Left ventricle myocardium inferior (tissue), 1 donor: ENCODE measurements at places on chromosomes 1 and 21. TPM values are rescaled to one million over a fixed set of nuclear protein-coding genes. Genes with fewer than 3 reads are reported as not detected.

The DIRAS3 gene
- total RNA-seq = 32.6 TPM

DNA sequence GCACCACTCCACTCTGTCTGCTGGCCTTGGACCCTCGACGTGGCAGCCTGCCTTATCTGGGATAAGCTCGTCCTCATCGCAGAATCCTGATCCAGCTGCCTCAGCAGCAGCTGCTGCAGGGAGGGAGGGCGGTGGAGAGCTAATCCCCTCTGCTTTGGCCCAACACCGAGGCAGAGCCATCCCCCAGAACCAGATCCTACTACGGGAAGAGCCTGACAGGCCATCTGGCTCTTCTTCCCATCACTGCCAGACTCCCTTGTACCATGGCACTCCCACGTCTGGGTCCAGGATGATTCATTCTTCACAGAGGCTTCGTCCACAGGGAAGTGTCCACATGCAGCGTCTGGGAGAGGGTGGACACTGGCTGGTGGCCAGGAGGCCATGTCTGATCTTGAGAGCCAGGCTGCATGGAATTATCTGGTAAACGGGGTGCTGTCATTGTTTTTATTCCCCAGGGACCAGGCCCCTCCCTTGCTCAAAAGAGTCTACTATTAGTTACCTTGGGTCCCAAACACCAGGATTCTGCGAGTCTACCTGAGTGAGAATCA is 14.6 kb upstream of the PKP1 start:
- peaks cover 62% of the 10 kb centered on the region for H3K27me3 ChIP-seq
- no peaks in the 10 kb centered on the region for H3K36me3 ChIP-seq
- H3K4me3 ChIP-seq = no peak overlapping the region
- DNase-seq = no peak
- H3K4me1 ChIP-seq = no peaks in the 10 kb centered on the region
- no peak overlapping the region for H3K27ac ChIP-seq

- no peaks in the 10 kb centered on the region for H3K36me3 ChIP-seq
- H3K4me1 ChIP-seq = peaks cover 7% of the 10 kb centered on the region
Observed at GRCh38 chr1:175600721-175601440, 142.5 kb downstream of the TNR start.

DNA sequence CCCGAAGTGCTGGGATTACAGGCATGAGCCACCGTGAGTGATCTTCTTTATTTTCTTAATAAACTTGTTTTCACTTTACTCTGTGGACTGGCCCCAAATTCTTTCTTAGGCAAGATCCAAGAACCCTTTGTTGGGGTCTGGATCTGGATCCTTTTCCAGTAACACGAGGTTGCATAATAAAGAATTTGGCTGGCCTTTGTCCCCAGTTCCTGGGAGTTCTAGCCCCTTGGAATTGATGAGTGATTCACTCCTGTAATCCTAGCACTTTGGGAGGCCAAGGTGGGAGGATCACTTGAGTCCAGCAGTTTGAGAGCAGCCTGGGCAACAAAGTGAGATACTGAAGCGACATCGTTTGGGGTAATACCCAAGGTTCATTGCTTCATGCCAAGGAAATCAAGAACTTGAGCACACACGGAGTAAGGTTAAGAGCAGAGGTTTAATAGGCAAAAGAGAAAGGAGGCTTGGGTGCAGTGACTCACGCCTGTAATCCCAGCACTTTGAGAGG is 2.2 kb upstream of the TOMM20 start:
- H3K4me3 ChIP-seq = no peak overlapping the region
- peaks cover 40% of the 10 kb centered on the region for H3K36me3 ChIP-seq
- H3K27me3 ChIP-seq = no peaks in the 10 kb centered on the region
- H3K4me1 ChIP-seq = peaks cover 26% of the 10 kb centered on the region
- no peak for DNase-seq
- no peak overlapping the region for H3K27ac ChIP-seq

DNA sequence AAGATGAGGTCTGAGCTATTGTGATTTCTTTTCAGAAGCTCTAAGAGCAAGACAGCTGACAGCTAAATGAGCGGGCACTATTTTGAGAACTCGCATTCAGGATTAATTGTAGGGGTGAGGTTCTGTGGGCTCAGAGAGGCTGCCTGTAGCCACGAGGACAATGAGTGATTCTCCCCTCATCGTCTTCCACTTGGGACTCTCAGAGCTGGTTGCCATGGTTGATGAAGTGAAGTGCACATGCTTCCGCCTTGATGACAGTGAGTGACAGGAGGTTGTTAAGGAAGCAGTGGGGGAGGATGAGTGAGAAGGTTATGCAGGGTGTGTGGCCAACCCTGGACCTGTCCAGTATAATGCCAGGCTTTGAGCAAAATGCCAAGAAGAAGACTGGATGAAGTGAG is 341.7 kb downstream of the PCP4 start:
- no peak overlapping the region for H3K4me3 ChIP-seq
- H3K27me3 ChIP-seq = peaks cover 4% of the 10 kb centered on the region
- DNase-seq = no peak
- H3K4me1 ChIP-seq = no peaks in the 10 kb centered on the region

The SLFNL1 gene
- total RNA-seq = 0.16 TPM

- H3K27ac ChIP-seq = no peak overlapping the region
- H3K4me1 ChIP-seq = peaks cover 11% of the 10 kb centered on the region
- no peak overlapping the region for H3K4me3 ChIP-seq
Observed at GRCh38 chr1:41051022-41051421, 29.5 kb upstream of the SLFNL1 start.

The HUNK gene
- 0.44 TPM for total RNA-seq

- peaks cover 38% of the 10 kb centered on the region for H3K36me3 ChIP-seq
- H3K4me1 ChIP-seq = peaks cover 20% of the 10 kb centered on the region
- H3K27me3 ChIP-seq = no peaks in the 10 kb centered on the region
- H3K4me3 ChIP-seq = no peak overlapping the region
- DNase-seq = no peak
- no peak overlapping the region for H3K27ac ChIP-seq
Observed at GRCh38 chr1:28516518-28516956, 10.7 kb downstream of the RCC1 start.

The CFHR5 gene
- total RNA-seq = not detected

DNA sequence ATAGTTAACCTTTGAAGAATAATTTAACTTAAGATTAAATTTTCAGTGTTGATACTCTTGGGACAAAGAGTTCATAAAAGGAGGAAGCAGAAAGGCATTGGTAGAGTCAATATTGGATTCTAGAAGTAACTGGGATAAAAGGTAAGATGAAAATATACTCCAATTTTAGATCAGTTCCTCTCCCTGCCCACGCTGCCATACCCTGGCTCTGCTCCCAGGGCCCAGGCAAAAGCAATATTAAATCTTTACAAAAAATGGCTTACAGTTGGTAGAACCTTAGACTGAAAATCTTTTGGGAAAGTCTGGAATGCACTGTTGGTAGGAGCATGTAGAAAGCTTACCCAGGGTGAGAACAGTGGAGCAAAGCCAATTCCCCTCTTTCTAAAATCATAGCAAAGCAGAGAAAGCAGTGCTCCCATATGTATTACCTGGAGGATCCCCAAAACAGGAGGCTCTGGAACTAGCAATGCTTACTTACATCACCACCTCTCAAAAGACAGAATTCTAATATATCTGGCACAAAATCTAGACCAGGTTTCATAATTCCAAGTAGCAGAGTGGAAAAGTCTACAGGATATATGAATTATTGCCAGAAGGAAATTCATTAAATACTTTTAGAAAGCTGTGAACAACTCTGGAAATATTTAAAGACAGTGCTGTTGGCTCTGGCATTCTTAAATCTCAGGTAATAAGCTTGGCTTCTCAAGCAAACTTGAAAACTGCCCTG is 24.5 kb downstream of the KIAA0319L start:
- peaks cover 11% of the 10 kb centered on the region for H3K36me3 ChIP-seq
- peaks cover 68% of the 10 kb centered on the region for H3K4me1 ChIP-seq
- peak overlapping the region; percentile 72 for H3K27ac ChIP-seq

The LRRC71 gene
- total RNA-seq = 0.27 TPM

DNA sequence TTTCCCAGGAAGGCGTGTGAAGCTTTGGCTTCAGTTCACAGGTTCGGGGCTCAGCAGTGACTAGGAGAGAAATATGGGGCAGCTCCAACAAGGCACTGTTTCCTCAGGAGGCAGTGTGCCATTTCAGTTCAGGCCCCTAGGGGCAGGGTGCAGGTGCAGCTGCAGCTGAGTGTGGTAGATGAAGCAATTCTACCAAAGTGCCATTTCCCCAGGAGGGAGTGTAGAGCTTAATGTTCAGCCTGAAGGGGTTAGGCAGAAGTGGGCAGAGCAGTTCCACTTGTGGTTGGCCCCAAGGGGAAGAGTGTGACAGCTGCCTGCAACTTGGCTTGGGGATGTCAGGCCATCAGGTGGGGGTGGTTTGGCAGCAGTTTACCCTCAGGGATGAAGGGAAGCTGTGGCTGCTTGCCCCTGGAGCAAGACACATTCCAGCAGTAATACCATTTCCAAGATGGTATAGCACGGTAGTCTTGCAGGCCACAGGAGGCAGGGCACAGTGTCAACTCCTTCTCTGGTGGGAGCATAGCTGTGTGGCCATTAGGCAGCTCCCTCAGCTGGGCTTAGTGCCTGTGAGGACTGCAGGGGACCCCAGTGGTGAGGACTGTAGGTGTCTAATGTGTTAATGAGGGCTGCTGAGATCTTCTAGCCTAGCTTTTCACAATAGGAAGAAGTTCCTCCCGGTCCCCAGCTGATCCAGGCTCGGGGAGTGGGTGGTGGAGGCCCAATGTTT is 34.7 kb downstream of the RGSL1 start:
- H3K36me3 ChIP-seq = no peaks in the 10 kb centered on the region
- H3K4me1 ChIP-seq = no peaks in the 10 kb centered on the region
- peaks cover 6% of the 10 kb centered on the region for H3K27me3 ChIP-seq
- DNase-seq = no peak
- no peak overlapping the region for H3K4me3 ChIP-seq
- no peak overlapping the region for H3K27ac ChIP-seq

GRCh38 chr1:80565406-80565805 is 1235.3 kb upstream of the ADGRL2 start:
- no peak for DNase-seq
- no peak overlapping the region for H3K4me3 ChIP-seq

- no peak overlapping the region for H3K4me3 ChIP-seq
- DNase-seq = no peak
- no peak overlapping the region for H3K27ac ChIP-seq
- no peaks in the 10 kb centered on the region for H3K4me1 ChIP-seq
Observed at GRCh38 chr1:241229216-241229615, 127.8 kb downstream of the RGS7 start.

The DCDC2B gene
- not detected for total RNA-seq
